Central memory CD8-positive, alpha-beta T cell (primary cell): ENCODE measurements at places on chromosomes 2 and 18.

- DNase-seq, result no peak
These were observed 198.9 kb downstream of the LRATD1 start for GRCh38 chr2:14831458-14831857.

- no peak for DNase-seq
These were observed 238.0 kb downstream of the UBE2E3 start for GRCh38 chr2:181218401-181218821.

GRCh38 chr2:106843910-106844250 lies 42.1 kb downstream of the ST6GAL2 start:
- DNase-seq, result no peak

- no peak for DNase-seq
These were observed 143.8 kb downstream of the SH3BP4 start for GRCh38 chr2:235095569-235095968.

DNA sequence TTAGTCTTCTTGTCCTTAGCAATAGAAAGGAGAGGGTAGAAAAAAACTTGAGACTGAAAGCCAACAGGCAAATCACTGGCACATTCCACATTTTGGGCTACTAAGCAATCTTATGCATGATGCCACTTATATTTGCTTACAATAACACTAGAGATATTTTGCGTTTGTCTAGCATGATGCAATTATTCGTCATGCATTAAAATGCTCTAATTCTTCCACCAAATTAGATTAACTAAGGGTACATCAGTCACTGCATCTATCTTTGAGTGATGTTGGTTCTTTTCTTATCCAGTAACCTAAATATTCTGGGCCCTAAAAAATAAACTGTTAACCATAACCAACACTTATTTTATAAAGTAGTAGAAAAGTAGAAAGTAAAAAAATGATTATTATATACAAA lies 1311.7 kb upstream of the CDH2 start:
- DNase-seq, result no peak
